ENCODE measurements at places on chromosomes 5 and 9.

DNA sequence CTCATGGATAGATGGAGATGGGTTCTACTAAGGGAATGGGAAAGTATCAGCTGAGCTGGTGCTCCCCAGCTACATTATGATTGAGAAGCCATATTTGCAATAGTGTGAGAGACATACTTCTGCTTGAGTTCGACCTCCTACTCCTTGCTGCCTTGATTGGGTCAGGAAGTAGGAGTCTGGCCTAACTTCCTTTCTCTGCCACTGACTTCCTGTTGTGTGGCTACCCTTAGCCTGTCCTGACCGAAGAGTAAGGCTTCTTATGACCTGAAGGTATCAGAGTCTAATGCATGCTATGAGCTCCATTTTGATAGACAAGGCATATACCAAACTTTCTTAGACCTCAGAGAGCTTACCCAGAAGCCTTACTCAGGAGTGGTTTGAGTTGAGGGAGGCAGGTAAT, 53.9 kb downstream of the OSTF1 start:
- DNase-seq, result no peak

DNA sequence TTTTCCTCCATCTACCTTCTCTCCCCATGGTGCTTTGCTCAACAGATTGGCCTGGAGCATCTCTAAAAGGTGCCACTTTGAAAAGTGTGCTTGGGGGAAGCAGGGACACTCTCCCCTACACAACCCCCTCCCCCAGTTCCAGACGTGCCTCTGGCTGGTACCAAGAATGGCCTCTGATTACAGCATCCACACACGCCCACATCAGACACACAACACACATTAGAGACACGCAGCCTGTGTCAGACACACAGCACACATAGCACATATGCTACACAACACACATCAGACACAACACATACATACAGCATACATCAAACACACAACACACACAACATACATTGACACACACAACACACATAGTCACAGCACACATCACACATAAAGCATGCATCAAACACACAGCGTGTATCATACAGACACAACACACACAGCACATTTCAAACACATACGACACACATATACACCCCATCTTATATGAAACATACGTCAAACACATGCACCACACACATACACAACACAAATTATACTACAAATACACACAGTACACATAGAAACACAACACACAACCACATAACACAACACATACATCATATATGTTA, 150.4 kb downstream of the RGS3 start:
- no peak for DNase-seq

- DNase-seq, result no peak
Measured at GRCh38 chr9:75432888-75433287, 344.6 kb downstream of the OSTF1 start.

DNA sequence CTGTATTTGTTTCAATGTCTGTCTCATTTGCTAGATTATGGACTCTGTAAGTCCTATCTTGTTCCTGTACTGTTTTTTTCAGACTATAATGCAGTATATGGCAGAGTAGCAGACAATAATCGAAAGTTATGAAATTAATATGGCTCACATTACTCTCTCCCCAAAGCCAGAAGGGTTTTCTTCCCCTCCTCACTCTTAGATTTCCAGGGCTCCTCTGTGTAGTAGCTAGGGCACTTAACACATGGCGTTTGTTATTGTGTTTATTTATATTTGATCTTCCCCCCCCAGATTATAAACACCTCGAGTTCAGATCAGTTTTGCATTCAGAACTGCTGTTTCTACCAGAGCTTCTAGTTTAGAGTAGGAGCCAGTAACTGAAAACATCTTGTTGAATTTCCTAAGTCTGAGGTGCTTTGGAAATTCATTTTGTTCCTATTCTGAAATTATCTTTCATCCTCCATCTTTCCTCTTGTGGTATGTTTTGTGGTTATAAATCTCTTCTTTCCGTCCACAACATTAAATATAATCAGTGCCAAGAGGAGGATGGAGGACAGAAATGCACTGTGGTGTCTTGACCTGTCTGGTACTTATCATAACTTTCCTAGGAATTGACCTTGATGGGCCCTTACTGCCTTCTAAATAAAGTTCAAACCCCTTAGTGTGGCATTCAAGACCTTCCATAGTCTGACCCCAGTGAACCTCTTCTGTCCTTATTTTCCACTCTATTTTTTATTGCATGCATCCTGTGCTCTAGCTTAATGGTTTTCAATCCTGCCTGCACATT, 27.0 kb downstream of the TLE4 start:
- DNase-seq, result no peak
